ENCODE measurements at places on chromosomes 11 and 22.
A peak's percentile ranks its signal among the peaks of the same experiment; 100 is the strongest.

DNA sequence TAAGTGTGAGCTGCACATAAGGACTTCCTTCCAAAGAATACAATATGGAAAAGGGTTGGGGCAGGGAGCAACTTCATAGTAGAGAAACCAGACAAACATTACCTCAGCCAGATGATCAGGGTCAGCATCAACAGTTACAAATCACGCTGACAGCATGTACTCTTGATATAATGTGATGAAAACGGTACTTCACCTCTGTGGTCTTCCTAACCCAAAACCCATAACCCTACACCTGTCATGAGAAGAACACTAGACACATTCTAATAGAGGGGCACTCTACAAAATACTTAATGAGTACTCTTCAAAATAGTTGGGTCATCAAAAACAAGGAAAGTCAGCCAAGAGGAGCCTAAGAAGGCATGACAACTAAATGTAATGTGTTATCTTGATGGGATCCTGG is 43.9 kb downstream of the RRAS2 start:
- DNase-seq = no peak

- no peak for DNase-seq
Measured at GRCh38 chr11:45374653-45375059, 88.5 kb upstream of the SYT13 start.

DNA sequence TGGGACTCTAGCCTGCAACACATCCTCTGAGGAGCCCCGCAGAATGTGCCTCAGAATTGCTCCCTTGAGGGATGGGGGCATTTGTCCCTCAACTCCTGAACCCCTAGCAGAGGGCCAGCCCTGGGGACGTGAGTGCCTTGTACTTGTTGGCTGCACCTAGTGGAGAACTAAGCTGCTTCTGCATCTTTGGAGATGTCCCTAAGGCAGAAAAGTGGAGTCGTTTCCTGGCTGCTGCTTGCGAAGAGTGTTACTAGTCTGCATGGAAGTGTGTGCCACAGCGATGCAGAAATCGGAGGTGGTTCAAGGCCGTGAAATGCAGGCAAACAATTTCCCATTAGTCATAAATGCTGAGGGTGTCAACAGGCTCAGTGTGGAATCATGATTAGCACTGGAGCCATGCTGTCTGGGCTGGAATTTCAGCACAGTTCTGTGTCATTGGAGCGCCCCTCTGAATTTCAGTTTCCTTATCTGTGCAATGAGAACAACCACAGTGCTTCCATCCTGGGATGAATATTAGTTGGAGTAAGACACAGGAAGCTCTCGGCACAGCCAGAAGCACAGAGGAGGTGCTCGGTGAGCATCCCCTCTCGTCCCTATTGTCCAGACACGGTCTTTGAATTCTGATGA is 56.5 kb downstream of the MIAT start:
- DNase-seq = no peak

GRCh38 chr11:88179971-88180629 is 4.9 kb upstream of the RAB38 start:
- DNase-seq = no peak

- DNase-seq = no peak
Measured at GRCh38 chr11:125315079-125315740, 150.7 kb downstream of the PKNOX2 start.

- peak; percentile 40 for DNase-seq
Measured at GRCh38 chr11:10407055-10407454, 48.0 kb upstream of the AMPD3 start.

DNA sequence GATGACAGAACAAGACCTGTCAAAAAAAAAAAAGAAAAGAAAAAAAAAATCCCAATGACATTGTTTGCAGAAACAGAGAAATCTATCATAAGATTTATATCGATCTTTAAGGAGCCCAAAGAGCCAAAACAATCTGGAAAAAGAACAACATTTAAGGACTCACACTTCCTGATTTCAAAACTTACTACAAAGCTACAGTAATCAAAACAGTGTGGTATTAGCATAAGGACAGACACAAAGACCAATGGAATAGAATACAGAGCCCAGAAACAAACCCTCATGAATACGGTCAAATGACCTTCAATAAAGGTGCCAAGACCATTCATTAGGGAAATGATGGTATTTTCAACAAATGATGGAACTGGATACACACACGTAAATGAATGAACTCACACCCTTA is 12.2 kb downstream of the ARVCF start:
- DNase-seq = no peak

DNA sequence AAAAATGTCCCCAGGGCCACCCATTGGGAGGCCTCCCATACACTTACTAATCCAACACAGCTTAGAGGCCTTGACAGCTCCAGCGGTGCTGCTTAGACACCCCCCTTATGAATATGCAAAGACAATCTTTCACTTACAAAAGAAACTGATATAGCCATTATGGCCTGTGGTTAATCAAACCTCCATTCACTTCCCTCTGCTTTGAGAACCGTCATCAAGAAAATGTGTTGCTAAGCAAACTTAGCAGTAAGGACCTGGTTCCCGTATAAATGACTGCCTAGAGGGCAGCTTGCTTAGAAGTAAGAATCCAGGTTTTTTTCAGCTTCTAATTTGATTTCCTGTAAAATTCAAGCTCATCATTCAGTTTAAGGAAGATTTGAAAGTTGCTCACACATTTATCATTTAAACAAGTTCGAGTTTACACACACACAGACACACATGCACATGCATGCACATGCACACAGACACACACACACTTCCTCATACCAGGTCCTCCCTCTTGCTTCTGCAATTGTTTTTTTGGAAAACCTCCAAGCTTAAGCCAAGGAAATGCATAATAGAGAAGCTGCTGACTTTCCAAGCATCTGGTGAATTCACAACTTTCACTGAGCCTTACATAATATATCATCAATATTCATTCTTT is 137.7 kb upstream of the BLID start:
- no peak for DNase-seq

DNA sequence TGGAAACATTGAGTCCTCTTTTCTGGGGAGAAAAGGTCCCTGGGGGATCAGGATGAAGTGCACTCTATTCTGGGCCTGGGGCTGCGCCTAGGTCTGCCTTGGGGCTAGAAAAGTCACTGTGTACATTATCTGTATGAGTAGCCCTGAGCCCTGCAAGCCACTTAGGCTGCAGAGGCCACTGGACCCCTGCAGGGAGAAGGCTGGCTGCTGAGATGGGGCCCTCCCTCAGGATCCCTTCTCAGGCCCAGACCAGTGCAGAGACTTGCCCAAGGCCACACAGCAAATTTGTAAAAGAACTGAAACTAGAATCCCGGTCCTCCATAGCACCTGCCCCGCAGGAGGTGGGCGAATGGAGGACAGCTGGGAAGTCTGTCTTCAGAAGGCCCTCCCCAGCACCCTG is 26.8 kb upstream of the HMOX1 start:
- DNase-seq = no peak

DNA sequence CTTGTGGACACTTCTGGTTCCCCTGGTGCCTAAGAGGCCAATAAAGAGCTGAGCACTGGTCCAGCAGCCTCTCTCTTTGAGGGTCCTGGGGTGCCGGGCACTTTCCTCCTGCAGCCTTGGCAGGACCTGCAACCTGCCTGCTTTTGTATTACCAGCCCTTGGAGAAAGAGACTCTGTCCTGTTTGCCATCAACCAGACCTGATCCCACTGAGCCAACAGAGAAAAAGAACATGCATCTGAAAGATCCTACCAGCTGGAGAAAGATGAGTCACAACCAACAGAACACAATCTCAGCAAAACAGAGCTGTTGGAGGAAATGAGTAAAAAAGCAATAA is 321.0 kb downstream of the DDX10 start:
- DNase-seq = no peak

DNA sequence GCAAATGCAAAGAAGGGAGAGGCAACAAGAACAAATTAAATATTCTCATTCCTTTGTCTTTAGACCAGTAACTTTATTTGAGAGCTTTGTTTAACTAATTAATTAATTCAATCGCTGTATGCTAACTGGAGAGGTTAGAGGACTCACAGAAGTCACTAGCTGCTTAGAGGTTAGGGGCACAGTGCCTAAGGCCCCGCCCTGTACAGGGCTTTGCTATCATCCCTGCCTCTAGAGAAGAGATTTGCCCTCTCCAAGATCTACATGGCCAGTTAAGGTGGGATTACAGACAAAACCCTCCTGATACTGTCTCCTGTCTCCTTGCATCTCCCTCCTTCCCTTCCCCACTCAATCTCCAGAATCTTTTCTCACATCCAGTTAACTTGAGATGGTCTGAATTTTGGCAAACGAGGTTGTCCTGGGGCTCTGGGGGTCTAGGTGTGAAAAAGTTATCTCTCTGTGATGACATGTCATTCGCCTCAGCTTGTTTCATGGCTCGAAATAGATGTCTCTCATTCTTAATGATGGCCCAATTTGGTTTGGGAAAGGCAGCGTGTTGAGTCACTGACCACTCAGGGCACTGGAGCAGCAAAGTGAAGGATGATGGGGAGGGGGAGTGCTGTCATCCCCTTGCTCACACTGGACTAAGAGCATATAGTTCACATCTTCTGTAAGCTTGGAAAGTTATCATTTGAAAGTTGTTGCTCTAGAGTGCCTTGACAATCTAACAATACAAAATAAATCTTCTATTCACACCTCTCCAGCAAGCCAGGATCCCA is 190.9 kb downstream of the KIRREL3 start:
- no peak for DNase-seq

- DNase-seq = no peak
Measured at GRCh38 chr11:76347466-76347865, 33.5 kb downstream of the THAP12 start.
